ENCODE measurements at places on chromosomes 5 and 9.

- no peak for DNase-seq
Measured at GRCh38 chr5:38078161-38078560, 180.2 kb upstream of the EGFLAM start.

GRCh38 chr5:169767938-169768337 is 130.9 kb downstream of the DOCK2 start:
- DNase-seq = no peak

DNA sequence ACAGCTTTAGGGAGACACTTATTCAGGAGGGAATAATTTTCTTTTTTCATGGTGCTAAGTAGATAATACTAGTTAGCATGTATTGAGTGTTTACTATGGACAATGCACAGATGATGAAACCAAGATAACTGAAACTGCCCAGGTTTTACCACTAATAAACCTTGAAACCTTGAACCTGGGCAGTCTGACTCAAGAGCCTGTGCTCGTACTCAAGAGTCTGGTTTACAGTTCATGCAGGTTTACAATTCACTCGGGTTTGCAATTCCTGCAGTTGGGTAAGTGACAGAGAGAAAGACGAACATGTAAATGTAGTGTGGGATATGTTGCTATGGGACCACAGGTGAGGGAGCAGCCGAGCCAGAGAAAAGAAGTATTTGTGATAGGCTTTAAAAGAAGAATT is 28.2 kb downstream of the NUP214 start:
- no peak for DNase-seq

DNA sequence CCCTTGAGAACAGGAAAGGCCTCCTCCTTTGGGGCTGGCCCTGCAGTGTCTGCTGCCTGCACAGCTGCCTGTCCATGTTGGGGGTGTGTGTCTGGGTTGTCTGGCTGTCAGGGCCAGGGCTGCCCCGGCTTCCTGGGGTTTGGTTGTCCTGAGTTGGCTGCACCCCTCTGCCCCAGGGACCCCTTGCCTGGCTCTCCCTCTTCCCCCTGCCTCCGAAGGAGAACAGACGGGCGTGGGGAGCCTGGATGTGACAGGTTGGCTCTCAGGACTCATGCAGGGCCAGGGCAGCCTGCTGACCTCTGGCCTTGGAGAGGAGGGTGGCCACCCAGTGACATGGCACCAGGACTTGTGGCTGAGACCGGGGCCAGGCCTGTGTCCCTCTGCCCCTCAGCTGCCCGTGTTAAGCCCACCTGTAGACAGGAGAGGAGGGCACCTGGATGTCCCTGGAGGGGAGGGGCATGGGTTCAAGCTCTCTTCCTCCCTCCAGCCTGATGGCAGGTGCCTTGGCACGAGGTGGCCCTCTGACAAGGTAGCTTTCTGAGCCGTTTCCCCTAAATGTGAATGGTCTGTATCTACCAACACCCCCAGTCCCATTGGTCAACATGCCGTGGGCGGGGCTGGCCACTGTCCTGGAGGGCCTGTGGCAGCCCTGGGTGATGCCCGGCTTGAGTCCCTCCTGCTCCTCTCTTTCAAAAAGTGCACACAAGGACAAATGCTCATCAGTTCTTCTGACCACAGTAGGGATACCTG is 34.9 kb downstream of the WNK2 start:
- DNase-seq = no peak

DNA sequence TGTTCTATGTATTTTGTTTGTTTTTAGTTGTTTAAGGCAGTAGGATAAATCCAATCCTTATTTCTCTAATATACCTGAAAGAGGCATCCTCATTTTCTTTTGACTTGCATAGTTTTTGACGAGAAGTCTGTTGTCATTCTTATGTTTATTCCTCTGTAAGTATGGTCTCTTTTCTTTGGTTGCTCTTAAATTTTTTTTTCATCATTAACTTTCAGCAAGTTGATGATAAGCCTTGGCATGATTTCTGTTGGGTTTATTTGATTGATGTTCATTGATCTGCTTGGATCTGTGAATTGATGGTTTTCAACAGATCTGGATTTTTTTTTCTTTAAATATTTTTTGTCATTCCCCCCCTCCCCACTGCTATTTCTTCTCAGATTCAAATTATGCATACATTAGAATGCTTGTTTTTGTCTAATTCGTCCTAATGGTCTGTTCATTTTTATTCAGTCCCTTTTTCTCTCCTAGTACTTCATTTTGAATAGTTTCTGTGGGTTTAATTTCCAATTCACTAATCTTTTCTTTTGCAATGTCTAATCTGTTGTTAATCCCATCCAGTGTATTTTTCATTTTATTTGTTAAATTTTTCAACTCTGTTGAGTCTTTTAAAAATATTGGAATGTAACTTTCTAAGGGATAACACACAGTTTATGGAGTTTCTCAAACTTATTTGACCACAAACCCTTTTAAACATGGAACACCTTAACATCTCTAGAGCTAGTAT is 495.9 kb downstream of the CSNK1G3 start:
- no peak for DNase-seq

DNA sequence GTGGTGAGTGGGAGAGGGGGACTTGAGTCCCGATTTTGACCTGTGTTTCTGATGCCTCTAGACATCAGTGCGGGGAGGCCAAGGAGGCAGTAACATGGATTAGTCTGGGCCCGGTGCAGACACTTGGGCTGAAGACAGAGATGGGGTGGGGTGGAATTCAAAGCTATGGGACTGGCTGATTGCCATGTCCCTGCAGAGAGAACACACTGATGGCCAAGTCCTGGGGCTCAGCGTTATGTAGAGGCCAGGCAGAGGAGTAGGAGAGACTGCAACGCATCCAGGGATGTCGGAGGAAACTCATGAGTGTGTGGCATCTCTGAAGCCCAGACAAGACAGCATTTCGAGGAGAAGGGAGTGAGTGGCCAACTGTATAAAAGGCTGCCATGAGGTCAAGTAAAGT is 30.1 kb downstream of the PSD2 start:
- no peak for DNase-seq

DNA sequence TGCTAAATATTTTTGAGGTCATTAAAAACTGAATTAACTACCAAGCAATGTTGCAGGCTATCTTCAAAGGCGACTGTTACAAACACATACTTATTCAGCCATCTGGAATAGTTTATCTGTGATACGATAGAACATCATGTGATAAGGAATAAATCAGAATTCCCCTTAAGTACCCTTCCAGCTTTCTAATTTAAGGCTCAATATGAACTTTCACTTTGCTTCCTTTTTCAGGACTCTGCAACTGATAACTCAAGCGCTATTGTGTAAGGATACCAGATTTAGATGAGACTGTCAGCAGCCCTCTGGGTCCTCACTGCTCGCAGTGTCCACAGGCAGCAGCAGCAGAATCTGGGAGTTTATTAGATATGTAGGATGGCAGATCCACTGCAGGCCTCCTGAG is 416.3 kb downstream of the SPATA31D1 start:
- no peak for DNase-seq

GRCh38 chr5:139342423-139342723 is 719 bp downstream of the PAIP2 start:
- DNase-seq = no peak

DNA sequence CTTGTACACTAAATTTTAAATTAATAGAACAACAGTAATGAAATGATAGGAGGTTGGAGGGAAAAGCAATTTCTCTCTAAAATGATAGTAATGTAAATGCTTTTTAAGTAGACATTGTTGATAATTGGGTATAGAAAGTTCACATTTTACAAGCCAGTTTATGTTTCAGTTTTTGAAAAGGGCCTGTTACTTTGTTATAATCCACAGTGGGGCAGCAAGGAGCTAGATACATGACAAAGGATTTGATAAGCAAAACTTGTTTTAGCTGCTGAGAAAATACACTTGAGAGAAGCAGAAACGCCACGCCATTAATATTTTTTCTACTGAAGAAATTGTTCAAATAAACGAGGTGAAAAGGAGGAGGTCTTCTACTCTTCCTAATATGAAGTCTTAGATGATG is 30.2 kb downstream of the SREK1 start:
- no peak for DNase-seq

DNA sequence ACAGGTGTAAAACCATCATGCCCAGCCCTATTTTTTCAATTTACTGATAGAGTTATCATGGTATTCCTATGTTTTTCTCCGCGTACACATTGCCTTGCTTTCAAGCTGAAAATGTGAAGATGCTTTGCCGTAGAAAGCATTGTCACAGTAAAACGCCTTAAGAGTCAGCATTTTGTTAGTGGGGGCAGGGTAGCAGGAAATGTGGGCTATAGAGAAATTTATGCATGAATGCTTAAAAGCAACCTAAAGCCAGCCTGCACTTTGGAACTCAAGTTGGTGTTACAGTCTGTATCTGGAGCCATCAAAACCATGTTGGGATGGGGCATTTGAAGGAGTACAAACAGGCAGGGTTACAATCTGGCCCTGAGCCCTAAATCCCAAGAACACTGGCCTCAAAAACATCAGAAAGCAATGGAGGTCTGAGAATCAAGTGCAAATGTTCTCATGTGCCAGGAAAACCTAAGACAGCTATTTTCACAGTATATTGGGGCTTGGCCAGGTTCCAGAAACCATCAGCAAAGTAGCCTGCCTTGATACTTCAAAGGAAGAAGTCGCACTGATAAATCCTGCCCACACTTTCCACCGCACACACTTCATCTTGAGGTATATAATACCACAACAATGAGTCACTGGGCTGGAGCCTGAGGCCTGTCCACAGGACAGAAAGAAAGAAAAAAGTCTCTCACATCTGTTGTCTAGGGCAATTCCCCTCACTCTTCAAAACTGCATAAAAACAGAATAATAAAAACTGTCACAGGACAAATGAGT is 313.8 kb downstream of the ENC1 start:
- DNase-seq = no peak

DNA sequence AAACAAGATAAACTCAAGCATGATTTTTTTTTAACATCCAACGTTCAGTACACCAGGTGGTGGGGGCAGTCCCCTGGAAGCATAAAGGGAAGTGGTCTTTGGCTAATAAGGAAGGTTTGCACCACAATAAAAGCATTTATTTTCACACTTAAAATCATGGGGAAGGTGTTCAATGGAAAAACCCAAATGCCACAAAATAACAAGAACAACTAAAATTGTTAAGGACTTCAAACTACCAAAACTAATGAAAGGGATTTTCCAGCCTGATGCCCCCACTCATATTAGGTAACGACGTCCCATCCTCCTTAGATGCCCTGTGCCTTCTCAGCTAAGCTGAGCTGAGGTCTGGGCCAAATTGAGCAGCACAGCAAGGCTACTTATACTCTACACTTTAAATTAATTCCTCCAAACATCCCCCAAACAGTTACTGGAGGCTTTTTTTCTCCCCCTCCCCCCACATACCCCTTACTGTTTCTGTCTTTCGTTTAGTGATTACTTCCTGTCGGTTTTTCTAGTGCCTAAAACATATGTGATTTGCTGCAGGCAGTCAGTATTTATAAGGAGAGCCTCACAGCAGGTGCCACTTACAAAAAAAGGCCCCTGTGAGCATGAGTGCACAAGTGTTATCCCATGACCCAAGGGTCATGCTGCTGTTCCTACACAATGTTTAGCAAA is 259.7 kb upstream of the ZNF608 start:
- DNase-seq = no peak

- no peak for DNase-seq
Measured at GRCh38 chr5:103166706-103167105, 46.6 kb downstream of the PPIP5K2 start.

- DNase-seq = no peak
Measured at GRCh38 chr5:56698463-56699381, 116.6 kb upstream of the MAP3K1 start.

DNA sequence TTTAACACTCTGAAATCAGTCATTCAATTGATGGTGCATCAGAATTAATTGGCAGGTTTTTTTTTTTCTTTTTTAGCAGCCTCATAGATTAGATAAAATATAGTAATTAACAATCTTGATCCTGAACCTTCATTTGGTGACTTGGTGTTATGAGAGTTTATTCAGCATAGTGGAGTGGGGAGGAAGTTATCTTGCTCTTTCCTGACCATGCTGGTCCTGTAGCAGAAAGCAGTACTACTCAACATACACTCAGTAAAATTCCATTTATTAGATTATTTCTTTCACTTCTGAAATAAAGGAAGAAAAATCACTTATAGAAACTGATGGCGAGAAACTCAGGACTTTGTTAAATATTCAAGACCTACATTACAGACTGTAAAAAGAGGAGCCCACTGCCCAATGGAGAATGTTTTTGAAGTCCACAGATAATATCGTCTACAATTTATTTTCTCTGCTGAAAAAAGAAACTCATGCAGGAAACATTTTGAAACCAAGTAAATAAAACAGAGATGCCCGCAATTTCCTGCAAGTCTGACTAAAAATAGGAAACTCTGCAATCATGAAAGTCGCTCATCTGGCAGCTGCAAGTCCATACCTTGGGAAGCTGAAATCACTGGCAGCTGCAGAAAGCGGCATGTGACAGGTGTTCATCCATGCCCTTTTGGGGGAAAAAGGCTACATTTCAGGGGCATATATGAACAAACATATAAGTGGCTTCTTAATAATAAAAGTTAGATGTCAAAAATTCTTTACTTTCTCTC is 233.2 kb upstream of the RFX3 start:
- no peak for DNase-seq

- no peak for DNase-seq
Measured at GRCh38 chr5:121976979-121977378, 15.2 kb downstream of the SRFBP1 start.

GRCh38 chr9:91089405-91090129 is 272.2 kb downstream of the AUH start:
- no peak for DNase-seq

- no peak for DNase-seq
Measured at GRCh38 chr9:121023064-121023463, 27.0 kb downstream of the C5 start.

DNA sequence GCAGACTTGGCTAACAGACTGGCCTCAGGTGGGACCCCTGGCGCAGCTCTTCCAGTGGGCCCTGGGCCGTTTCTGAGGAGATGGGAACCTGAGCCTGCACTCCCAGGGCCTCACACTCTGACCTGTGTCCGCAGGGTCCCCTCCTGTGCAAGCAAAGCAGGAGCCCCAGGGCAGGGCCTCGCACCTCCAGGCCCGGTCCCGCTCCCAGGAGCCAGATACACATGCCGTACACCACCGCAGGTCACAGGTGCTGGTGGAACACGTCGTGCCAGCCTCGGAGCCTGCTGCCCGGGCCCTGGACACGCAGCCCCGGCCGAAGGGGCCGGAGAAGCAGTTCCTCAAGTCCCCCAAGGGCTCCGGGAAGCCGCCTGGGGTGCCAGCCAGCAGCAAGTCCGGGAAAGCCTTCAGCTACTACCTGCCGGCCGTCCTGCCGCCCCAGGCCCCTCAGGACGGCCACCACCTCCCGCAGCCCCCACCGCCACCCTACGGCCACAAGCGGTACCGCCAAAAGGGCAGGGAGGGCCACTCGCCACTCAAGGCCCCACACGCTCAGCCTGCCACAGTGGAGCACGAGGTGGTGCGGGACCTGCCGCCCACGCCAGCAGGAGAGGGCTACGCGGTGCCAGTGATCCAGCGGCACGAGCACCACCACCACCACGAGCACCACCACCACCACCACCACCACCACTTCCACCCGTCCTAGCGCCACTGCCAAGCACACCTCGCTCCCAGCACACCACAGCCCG is 29.2 kb downstream of the NKD2 start:
- no peak for DNase-seq

DNA sequence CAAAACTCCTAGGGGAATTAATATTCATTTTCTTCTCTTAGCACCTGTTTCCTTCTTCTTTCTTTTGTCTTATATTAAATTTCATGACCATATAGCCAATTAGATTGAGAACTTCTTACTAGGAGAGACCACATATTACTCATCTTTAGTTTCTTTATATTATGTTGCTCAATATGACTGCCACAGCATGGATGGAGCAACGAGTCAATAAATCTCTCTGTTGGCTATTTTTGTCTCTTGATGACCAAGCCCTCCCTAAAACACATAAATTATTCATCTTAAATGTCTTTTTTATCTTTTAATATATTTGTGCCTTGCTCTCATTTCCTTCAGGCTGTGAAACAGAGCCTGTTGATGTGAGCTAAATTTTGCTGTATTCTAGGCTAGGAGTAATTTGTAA is 123.0 kb downstream of the ADAMTSL1 start:
- no peak for DNase-seq
